ENCODE measurements at places on chromosomes 5 and 9.

GRCh38 chr5:55495216-55495615 is 39.5 kb downstream of the PLPP1 start:
- no peak for DNase-seq

DNA sequence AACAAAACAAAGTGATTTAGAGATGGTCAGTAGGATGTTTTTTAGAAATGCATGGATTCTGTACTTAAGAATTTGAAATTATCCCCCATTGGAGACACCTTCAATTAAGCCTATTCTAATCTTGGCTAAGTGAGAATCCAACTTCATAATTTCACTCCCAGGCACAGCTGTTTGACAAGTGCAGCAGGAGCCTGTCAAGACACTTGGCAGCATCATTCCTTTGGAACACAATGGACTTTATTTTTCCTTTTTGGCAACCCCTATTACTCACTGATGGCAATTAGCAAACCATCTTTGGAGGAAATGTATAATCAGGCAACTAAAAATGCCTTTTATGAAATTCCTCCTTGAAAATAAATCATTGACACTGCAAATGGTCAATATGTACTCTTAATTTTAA is 194.7 kb downstream of the GLIS3 start:
- DNase-seq = no peak

DNA sequence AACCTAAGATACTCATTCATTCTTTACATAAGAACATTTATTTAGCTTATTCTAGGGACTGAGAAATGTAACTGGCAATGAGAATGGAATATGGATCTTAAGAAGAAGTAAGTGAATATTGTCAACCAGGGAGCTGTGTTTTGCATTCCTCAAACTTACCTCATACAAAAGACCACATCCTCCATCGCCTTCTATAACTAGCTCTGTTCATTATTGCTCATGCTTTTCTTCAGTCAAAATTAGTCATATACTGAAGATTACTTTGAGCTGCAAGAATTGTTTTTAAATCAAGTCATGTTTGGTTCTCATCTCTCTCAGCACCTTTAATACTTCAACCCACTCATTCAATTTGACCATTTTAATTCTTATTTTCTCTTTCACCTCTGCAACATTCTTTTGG is 140.3 kb upstream of the RASA1 start:
- peak; percentile 49 for DNase-seq

DNA sequence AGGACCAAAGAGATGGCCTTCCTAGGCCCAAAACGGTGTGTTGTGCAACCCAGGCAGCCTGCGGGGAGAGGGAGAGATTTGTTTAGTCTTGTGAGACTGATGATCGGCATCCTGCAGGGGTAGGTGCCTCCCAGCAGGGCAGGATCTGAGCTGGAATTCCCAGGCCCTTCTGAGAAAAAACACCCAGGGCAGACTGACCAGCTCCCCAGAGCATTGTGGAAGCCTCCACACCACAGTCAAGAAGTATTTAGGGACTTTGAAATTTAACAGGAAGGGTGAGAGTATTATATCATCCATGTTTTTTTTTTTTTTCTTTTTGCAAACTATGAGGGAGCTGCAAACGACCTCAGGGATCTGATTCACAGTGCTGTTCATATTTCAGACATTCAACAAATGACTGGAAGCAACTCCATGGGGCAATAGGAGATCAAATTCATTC is 104.5 kb upstream of the LHFPL2 start:
- peak; percentile 71 for DNase-seq

GRCh38 chr9:98970532-98971041 is 26.9 kb downstream of the COL15A1 start:
- DNase-seq = no peak

Data from brain microvascular endothelial cell (primary cell).